Stimulated activated CD4-positive, alpha-beta T cell treated with anti-CD3 and anti-CD28 coated beads, TNF-alpha, amount 100 ng/mL, for 4 hours (primary cell): ENCODE measurements at places on chromosomes 1 and 21.

DNA sequence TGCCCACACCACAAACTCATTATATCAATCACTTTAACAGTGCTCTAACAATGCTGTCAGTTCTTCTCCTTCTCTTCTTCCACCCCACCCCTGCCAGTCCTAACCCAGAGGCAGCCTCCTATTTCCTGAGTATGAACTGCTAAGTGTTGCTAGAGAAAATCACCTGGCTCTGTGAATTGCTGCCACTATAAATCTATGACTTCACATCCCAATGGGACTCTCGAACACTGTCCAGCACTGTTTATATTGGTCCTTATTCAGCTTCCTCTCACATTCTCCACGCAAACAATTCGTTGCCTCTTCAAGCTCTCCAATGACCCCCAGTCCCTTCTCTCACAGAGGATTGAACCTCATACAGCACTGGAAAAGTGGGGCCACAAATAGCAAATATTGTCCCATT lies 27.0 kb upstream of the USH2A start:
- no peak for DNase-seq

- DNase-seq: no peak
Measured at GRCh38 chr1:50458507-50458906, 35.3 kb upstream of the DMRTA2 start.

- no peak for DNase-seq
Measured at GRCh38 chr1:16326833-16327404, 25.4 kb downstream of the FBXO42 start.

DNA sequence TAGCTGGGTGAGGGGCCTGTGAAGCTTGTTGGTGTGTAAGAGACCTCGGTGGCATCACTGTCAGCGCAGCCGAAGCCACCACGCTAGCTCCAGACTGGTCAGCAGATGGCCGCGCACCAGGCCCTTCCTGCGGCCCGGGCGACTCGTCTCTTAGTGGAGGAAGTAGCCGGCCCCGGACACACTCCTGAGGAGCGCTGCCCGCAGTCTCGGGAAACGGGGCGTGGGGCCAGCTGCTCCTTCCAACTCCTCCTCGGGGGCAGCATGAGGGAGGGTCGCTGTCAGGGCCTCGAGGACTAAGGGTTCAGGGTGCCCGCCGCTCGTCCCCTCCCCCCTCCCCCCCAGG lies 20.4 kb downstream of the H3-3A start:
- no peak for DNase-seq

- DNase-seq: no peak
Measured at GRCh38 chr1:196148367-196148970, 459.8 kb downstream of the KCNT2 start.

DNA sequence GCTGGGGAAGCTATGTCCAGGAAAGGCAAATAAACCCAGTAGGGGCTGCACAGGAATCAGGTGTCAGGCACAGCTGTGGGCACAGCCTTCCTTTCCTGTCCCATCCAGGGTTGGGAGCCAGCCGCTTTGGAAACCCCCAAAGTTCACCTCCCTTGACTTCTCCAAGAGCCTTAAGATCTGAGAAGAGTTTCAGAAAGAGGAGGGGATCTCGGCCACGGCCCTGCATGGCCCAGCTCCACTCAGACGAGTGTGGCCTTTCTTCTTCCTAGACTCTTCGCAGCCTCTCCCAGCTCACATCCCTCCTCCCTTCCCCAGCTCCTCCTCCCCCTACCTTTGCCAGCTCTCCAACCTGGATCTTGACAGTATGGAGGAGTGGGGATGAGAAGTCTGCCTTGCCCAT lies 36.7 kb downstream of the RHBG start:
- DNase-seq: no peak

DNA sequence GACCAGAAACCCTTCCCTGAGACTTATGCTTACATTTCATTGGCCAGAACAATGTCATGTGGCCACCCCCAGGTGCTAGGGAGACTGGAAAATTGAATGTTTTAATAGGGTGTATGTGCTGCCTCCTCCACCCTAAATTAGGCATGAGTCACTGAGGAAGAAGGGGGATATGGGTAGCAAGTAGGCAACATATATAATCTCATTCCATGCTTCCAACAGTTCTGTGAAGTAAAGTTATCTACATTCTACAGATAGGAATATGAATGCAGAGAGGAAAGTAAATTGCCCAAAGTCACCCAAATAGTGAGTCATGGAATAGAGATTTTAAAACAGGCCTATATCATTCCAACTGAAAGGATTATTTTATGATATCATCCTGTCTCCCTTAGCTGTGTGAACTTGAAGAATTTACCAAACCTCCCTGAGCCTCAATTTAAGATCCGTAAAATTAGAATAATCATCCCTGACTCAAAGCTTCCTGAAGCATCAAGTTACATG lies 168.6 kb upstream of the FGGY start:
- no peak for DNase-seq

GRCh38 chr1:205824180-205824579 lies 11.2 kb upstream of the SLC41A1 start:
- DNase-seq: no peak

DNA sequence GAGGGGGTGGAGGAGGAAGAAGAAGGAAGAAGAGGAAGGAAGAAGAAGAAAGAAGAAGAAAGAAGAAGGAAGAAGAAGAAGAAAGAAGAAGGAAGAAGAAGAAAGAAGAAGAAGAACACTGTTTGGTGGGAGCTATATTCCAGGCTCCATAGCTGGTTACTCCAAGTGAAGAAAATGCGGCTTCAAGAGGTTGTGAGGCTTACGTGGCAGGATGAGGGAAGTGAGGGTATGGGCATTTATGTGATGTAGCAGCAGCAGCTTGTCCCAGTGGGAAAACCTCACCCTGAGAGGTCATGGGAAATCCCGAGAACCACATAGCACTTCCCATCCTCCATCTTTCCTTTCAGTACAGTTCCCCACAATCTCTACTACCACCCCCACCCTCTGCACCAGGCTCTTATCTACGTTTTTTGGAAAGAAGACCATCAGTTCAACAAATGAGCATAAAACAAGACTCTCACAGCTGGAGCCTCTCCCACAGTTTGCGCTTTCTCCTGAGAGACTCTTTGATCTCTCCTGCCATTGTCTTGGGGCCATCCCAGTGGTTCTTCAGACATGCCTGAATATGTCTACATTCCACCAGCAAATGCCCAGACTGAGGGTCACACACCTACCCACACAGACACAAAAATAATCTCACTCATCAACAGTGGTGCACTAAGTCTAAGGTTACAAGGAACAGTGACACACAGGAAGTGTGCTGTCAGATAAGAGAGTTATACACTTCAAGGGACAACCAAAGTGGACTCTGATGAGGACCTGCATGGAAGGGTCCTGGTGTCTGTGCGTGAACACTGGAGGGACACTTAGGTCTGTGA lies 77.9 kb upstream of the KCNJ15 start:
- no peak for DNase-seq

DNA sequence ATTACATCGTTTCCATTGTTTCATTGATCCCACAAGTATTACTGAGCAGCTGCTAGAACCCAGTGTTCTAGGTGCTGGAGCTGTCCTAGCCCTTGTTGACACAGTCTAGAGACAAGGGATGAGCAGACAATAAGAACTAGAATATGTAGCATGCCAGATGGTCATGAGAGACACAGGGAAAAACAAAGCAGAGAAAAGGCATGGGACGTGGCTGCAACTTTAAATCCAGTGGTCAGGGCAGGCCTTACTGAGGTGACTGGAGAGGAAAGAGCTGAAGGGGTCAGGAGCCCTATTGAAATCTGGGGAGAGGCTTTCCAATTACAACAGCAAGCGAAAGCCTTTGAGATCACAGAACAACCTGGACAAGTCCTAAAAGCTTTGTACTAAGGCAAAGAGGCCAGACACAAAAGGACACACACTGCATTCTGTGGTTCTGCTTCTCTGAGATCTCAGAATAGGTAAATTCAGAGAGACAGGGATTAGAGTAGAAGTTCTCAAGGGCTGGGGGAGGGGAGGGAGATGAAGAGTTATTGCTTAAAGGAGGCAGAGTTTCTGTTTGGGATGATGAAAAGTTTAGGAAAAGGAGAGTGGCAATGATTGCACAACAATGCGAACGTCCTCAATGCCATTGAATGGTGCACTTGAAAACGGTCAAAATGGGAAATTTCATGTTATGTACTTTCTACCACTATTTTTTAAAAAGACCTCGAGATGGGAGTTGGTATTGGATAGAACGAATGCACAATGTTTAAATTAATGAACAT lies 467.4 kb upstream of the VAMP3 start:
- DNase-seq: no peak

GRCh38 chr1:147771226-147772125 lies 11.1 kb upstream of the GJA5 start:
- DNase-seq: no peak

- no peak for DNase-seq
Measured at GRCh38 chr1:201259476-201260235, 23.6 kb upstream of the PKP1 start.

DNA sequence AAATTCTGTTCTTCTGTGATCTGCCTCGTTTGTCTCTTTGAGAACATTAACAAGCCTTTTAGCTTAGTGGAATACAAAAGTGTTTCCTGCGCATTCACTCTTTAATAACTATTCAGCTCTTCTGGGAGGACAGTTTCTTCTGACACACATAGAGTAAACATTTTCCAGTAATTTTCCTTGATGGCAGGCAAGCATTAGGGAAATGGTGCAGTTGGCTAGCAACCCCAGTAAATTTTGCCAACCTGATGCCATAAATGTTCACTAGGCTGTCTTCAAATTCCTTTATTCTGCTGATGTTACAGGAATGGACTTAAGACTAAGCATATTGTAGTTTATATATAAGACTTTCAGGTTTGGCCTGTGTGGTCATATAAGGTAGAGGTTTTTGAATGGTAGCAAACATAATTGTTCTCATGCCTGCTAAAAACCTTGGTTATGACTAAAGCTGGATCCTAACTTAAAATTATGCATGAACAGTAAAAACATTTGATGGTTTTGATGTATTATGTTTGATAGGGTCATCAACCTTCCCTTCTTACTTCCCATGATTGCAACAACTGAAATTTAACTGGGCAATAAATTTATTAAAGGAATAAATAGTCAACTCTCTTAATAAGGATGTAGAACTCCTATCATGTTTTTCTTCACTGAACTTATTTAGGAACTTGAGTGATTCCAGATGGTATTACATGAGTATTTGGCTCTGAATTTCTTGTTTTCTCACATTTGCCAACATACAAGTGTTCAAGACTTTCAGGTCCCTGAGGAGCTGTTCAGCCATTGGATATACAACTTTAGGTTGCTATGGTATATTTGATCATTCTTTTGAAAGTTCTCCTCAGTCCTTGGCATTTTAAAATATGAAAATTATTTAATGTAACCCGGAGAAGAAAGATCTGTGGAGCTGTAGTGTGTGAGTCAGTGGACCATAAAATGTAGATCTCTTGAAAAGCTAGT lies 223.4 kb downstream of the FMN2 start:
- no peak for DNase-seq

GRCh38 chr1:230867101-230867902 lies 1.0 kb downstream of the C1orf198 start:
- no peak for DNase-seq

DNA sequence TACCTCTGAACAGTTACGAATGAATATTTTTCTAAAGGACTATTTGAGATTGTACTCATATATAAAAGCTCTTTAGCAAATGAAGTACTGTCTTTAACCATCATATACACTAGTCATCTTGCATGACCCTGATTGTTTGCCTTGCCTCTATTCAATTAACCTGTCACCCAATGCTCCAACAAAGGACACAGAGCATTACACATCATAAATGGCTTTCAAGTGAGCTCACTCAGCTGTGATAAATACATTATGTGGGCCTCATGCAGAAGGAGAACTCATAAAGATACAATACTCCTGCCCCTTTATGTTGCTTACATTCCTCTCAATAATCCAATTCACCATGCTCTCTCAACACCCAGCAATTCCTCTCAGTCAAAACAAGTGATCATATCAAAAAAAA lies 993.0 kb upstream of the PRMT6 start:
- DNase-seq: no peak

DNA sequence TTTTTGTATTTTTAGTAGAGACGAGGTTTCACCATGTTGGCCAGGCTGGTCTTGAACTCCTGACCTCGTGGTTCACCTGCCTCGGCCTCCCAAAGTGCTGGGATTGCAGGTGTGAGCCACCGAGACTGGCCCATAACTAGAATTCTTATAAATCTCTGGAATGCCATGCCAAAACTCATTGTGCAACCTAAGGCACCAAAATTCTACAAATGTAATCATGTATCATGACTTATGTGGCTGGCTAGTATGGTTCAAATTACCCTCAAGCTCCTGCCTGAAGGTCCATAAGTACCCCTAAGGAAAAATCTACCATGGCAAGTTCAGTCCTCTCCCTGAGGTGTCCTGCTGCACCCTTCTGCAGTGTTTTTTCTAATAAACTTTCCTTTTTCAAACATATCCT lies 63.8 kb upstream of the CSF1 start:
- no peak for DNase-seq

- no peak for DNase-seq
Measured at GRCh38 chr1:89429062-89429461, 65.2 kb downstream of the GBP6 start.

GRCh38 chr1:46612937-46613660 lies 3.5 kb downstream of the MOB3C start:
- no peak for DNase-seq

DNA sequence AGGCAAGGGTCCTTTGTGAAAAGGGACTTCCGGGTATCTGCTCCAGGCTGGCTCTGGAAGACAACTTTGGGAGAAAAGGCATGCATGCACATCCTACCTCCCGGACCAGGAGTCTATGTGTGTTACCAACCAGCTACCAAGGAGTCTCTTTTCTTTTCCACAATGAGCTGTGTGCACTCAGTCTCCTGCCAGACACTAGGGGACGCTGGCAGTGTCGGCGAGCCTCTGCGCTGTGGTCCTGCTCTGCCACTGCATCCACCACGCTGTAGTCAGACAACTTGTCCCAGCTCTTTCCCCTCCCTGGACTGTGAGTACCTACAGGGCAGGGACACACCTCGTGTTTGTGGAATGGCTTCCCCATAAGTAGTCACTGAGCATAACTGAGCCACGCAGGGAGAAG lies 5.1 kb upstream of the SSR2 start:
- no peak for DNase-seq

- no peak for DNase-seq
Measured at GRCh38 chr1:52240592-52241210, 98.8 kb downstream of the ZFYVE9 start.

DNA sequence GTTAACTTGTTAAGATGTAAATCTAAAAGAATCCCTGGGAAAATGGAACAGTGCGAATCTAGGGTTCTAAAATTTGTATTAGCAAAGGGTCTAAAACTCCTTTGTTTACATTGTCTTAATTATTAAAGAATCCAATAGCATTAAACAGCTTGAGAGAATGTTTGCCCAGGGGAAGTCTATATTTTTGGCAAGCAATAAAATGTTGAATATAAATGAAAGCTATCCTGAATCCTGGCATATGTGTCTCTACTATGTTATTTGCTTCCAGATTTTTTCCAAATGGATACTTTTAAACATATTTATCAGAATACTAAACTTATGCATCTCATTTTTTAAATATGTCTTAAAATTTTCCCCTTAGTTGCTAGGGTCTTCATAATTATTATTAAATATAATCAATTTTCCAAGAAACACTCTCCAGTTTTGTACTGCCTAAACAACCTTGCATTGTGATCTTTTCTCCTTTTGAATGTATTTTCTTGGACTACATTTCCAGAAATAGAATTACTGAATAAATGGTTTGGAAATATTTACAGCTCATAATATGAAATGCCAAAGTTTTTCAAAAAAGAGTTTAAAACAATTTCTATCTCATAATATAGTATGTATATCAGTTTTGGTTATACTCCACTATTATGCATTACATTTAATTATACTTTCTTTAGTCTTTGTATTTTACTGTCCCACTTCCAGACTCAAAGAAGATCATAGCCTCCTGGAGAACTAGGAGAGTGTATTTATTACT lies 304.8 kb downstream of the USP25 start:
- DNase-seq: no peak
